ENCODE measurements at places on chromosomes 6 and 20.

DNA sequence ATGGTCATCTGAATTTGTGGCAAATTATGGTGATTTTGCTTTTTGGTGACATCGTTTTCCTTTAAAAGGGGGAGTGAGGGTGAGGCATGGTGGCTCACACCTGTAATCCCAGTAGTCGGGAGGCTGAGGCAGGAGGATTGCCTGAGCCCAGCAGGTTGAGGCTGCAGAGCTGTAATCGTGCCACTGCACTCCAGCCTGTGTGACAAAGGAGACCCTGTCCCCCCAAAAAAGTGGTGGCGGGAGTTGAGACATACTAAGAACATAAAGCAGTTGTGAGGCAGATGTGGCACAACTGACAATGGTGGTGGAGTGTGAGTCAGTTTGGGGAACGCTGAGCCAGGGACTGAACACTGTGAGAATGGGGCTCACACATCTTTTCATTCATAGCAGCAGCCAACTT lies 45.5 kb downstream of the ADNP start:
- DNase-seq = no peak

- DNase-seq = no peak
Measured at GRCh38 chr6:5126214-5126613, 41.1 kb downstream of the PPP1R3G start.

GRCh38 chr6:118761645-118762044 lies 110.3 kb upstream of the CEP85L start:
- no peak for DNase-seq

DNA sequence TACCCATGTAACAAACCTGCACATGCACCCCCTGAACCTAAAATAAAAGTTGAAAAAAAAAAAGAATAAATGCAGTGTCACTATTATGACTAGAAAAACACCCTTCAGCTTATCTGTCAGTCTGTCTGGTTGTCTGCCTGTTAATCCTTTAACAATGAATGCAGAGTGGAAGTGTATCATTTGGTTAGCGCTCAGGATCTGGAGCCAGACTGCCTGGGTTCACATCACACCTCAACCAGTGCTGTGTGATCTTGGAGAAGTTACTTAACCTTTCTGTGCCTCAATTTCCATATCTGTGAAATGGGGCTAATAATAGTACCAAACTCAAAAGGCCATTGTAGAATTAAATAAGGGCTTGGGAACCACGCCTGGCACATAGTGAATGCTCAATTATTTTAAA lies 16.8 kb downstream of the ETV7 start:
- DNase-seq = no peak

- DNase-seq = no peak
Measured at GRCh38 chr6:151494235-151494935, 568 bp downstream of the CCDC170 start.

DNA sequence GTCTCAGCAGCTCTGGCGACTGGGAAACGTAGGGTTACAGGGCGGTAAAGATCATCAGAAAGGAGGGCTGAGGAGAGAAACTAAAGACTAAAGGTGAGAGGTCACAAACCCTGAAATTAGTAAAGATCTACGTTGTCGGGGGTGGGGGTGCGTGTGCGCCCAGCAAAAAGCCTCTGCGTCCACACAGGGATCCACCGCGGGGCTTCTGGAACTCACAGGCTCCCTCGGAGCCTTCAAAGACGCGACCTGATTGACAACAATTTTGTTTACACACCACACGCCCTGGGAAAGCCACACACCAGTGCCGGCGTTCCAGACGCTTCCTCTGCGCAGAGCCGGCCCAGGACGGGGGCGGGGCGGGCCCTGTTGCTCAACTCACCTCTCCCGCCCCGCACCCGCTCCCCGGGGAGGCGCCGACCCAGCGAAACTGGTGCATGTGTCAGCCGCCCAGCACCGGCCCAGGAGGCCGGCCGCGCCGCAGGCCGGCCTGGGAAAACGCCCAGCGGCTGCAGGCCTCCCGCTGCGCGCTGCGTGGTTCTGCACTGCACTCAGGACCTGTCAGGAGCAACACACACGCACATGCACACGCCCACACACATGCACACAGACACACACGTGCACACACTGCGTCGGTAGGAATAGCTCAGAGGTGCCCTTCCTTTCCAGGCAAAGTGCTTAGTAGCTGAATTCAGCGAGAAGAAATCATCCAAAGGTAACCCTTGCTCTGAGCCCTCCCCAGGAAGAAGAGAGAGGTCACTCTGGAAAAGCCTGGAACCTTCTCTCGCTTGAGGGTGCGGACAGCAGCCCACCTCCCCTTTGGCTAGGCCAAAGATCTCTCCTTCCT lies 57.2 kb upstream of the ARID1B start:
- peak; percentile 14 for DNase-seq

DNA sequence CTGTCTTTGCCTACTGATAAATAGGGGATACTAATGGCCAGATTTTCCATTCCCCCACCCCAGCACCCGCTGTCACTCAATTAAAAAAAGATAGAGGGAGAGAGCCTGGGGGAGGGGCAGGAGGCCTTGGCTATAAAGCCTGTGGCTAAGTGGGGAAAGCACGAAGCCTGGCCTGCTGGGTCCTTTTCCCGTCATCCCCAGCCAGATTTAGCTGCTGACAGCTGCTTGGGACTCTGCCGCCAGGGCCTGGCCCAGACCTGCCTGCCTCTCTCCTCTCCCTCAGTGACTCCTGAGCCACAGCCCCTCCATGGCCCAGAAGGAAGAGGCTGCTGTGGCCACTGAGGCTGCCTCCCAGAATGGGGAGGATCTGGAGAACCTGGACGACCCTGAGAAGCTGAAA lies at the start of gene APOBEC2:
TSS of gene APOBEC2 (plus strand) at position 162 of the 400 bp plus-strand sequence. CDS start at position 308, 146 bp downstream.
- DNase-seq = no peak

GRCh38 chr6:25449774-25450173 lies 170.6 kb downstream of the CARMIL1 start:
- DNase-seq = no peak

GRCh38 chr20:50172347-50173013 lies 18.1 kb upstream of the CEBPB start:
- DNase-seq = no peak

- no peak for DNase-seq
Measured at GRCh38 chr6:88760091-88760490, 203.3 kb downstream of the RNGTT start.

- DNase-seq = no peak
Measured at GRCh38 chr6:31538805-31539400, 2.9 kb downstream of the DDX39B start.

DNA sequence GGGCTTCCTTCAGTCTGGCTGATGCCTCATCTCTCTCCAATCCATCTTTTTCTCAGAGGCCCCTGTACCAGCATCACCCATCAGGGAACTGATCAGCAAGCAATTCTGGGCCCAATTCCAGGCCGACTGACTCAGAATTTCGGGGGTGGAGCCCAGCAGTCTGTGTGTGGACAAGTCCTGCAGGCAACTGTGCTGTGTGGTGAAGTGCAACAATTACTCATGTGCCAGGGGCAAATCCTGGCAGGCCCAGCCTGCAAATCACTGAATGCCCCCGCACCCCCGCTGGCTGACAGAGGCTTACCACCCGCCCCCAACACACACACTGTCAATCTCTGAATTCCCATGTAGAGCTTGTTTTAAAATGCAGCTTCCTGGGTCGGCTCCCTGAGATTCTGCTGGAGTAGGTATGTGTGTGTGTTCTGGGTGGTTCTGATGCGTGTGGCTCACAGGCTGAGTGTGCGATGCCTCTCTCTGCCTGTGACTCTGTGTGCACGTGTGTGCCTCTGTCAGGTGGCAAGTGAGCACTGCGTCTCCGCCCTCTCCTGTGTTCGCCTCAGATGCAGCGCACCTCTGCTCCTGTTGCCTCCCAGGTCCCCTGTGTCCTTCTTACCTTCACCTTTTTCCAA lies 45.4 kb downstream of the SSR1 start:
- no peak for DNase-seq

GRCh38 chr6:131950767-131951575 lies at the start of gene CCN2:
TSS of gene CCN2 (minus strand) at chr6:131951372. CDS start at chr6:131951172, 200 bp downstream.
- no peak for DNase-seq

GRCh38 chr6:123777563-123777962 lies 26.1 kb upstream of the NKAIN2 start:
- no peak for DNase-seq

DNA sequence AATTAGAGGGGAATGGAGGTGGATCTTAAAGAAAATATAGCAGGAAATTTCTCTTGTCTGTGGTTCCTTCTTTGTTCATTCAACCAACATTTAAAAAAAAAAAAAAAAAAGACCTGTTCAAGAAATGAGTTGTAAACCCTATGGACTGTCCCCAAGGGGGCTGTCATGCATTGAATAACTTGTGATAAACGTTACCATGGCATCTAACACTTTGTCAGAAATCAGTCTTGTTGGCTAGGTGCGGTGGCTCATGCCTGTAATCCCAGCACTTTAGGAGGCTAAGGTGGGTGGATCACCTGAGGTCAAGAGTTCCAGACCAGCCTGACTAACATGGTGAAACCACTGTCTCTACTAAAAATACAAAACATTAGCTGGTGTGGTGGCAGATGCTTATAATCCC lies 381.7 kb downstream of the BCKDHB start:
- no peak for DNase-seq

GRCh38 chr20:53019464-53019863 lies 47.3 kb downstream of the TSHZ2 start:
- no peak for DNase-seq

DNA sequence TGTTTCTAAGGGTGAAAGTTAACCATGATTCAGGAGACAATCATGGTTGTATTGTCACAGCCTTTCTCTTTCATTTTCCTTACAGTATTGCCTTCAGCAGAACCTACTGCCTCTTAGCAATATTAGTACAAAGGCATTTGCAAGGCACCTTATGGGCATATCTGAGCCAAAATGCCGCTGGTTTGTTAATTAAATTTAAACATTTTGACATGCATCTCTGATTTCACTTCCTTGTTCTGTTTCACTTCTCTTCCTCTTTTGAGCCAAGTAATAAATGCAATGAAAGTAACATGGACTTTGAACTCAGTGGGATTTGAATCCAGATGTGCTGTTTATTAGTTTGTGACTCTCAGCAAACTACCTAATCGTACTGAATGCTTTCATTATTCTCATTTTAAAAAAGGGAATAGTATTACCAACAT lies 467.4 kb upstream of the CITED2 start:
- no peak for DNase-seq

GRCh38 chr6:12138381-12138780 lies 126.3 kb downstream of the HIVEP1 start:
- DNase-seq = no peak

- DNase-seq = peak; percentile 39
Measured at GRCh38 chr20:60057123-60057865, 99.1 kb downstream of the CDH26 start.

GRCh38 chr6:35850208-35850607 lies 45.1 kb downstream of the LHFPL5 start:
- no peak for DNase-seq

DNA sequence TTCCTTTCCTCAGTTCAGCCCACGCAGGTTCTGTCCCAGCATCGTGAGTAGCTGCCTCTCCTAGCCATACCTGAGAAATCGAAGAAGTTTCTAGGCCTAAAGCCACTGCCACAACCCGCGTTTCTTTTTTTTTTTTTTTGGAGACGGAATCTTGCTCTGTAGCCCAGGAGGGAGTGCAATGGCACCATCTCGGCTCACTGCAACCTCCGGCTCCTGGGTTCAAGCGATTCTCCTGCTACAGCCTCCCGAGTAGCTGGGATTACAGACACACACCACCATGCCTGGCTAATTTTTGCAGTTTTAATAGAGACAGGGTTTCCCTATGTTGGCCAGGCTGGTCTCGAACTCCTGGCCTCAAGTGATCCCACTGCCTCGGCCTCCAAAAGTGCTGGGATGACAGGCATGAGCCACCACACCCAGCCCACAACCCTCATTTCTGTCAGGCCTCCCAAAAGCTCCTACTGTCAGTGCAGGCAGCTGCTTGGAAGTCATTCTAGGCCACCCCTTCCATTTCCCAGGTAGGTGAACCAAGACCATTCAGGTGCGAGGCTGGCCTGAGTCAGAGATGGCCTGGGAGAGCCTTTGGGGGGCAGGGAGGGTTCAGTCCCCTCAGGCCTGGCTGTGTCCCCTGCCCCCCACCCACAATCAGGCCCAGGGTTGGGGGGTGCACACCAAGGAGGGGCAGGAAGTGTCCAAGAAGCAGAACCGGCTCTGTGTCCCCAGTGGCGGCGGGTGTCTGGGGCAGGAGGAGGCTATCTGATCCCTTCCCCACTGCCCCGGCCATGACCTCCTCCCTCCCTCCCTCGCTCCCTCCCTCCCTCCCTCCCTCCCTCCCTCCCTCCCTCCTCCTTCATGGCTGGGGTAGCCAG lies 47.2 kb downstream of the NOL4L start:
- DNase-seq = no peak

DNA sequence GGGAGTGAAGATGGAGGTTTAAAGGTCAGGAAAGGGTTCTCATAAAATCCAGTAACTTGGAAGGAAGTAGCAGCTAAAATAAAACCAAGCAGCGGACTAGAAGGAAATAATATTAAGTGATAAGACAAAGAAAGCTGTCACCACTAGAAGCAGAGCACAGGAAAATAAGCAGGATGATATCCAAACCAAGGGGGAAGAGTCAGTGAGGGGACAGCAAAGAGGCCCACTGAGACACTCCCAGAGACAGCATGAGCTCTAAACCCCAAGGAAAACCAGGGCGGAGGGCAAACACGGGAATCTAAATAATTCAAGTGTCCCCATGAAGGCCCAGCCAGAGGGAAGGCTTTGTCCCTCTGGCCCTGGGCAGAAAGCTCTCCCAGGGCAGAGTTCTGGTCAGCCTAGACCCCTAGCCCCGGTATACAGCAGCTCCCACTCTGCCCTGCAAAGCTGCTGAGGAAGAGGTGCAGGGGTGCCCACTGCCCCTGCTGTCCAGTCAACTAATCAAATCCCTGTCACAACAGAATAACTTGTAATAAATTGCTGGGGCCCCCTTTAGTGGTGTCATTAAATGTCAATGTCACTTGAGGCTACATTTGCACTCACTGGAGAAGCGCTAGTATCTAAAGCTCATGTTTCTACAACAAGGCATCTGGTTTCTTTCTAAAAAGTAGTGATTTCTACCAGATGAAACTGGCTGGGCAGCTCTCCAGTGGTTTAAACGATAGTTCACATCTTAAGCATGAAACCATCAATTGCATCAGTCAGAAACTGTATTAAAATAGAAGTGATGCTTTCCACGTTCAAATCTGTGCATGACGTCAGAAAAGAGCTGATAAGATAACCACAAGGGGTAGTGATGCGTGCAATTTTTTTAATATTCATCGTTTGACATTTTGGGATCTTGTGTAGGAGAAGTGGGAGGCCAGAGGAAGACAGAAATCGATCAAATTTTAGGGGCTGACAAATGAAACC lies 13.6 kb downstream of the PDE10A start:
- DNase-seq = no peak
